ENCODE measurements at places on chromosomes 7 and 10.

- DNase-seq: no peak
Measured at GRCh38 chr10:102411341-102412255, 7.0 kb downstream of the PSD start.

DNA sequence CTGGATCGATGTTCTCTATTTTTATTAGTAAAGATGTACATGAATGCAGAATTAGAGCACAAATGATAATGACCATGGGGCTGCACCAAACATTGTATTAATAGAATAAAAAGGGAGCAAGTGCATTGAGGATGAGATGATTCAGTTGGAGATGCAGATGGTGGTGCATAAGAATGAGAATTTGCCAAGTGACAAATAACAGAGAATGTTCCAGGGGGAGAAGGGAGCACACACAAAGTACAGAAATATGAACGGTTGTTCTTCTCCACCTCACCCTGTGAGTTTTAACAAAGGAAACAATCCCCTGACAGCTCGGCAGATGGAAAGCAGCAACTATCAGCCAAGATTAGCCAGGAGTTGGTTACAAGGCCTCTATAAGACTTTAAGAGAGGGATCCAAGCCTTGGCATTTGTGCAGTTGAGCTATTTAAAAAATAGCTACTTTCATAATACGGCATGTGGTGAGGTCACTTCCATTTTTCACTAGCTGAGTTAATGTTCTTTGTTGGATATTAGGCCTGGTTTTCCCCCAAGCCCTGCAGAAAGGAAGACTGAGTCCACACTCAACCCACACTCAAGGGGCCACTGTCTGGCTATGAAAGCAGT lies 462.5 kb downstream of the TNS3 start:
- no peak for DNase-seq

DNA sequence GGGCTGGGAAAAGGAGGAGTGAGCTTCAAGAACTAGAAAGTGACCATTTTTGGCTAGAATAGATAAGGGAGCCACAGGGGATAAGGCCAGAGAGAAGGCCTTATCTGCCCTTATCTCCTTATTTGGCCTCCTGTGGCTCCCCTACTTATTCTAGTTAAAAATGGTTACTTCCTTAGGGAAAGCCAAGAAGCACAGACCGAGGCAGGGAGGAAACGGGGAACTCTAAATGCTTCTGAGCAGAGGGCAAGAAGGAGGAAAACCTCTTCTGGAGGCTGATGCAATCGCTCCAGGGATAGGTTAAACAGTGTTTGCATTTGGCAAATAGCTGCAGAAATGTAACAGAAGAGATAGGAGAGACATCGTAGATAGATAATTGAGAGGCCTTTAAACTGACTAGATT lies 18.6 kb downstream of the NRP1 start:
- DNase-seq: no peak

- no peak for DNase-seq
Measured at GRCh38 chr10:113379091-113379490, 173.8 kb upstream of the HABP2 start.

- no peak for DNase-seq
Measured at GRCh38 chr10:28711776-28712175, 34.5 kb downstream of the BAMBI start.

GRCh38 chr10:46255801-46256747 lies 30.7 kb upstream of the ANTXRL start:
- DNase-seq: peak; percentile 79

- no peak for DNase-seq
Measured at GRCh38 chr7:100679129-100679926, 5.8 kb downstream of the GNB2 start.

DNA sequence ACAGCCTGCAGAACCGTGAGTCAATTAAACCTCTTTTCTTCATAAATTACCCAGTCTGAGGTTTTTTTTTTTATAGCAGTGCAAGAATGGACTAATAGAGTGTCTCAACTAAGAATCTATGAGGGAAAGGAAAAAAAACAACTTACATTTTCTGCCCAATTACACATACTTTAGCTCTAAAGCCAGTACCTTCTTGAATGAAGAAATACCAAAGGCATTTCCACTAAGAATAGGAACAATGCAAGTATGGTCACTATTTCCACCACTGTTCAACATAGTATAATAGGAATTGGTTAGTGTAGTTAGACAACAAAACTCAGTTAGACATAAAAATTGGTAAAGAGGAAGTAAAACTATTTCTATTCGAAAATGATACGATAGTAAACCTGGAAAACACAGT lies 37.6 kb downstream of the MICU1 start:
- DNase-seq: no peak

DNA sequence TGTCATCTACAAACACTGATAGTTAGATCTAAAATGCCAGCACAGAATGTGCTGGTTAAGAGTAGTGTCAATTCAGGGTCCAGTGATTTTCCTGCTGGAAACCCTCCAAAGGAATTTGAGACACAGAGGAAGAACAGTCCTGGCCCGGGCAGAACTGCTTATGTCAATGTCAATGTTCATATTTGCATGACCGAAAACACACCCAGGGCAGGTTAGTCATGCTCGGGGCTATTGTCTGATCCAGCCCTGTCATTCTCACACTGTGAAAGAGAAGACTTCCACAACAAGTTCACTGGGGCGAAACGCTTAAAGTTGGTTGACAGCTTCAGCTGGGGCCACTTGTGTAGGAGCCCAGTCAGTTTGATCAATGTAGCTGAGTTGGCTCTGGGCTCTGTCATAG lies 139.3 kb downstream of the C1GALT1 start:
- no peak for DNase-seq

Measured in suppressor macrophage treated with lipopolysaccharide for 4 hours (primary cell).